ENCODE measurements at places on chromosomes 3 and 15.

- no peak for DNase-seq
These were observed 547.8 kb upstream of the EPHA6 start for GRCh38 chr3:96266395-96267190.

DNA sequence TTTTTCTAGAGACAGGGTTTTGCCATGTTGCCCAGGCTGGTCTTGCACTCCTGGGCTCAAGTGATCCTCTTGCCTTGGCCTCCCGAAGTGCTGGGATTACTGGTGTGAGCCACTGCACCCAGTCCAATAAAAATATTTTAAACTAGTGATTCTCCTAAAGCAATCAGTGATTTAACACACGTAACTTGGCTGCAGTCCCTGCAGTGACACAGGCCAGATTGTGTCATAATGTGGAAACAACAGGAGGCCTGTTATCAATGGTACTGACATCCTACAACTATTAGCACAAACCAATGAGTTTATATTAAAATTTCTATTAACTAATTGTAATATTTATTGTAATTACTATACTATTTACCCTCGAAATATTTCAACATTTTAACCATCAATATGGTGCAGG is 1.6 kb upstream of the SEC61A1 start:
- no peak for DNase-seq

- no peak for DNase-seq
These were observed 4.2 kb downstream of the SPG21 start for GRCh38 chr15:64985366-64986033.

DNA sequence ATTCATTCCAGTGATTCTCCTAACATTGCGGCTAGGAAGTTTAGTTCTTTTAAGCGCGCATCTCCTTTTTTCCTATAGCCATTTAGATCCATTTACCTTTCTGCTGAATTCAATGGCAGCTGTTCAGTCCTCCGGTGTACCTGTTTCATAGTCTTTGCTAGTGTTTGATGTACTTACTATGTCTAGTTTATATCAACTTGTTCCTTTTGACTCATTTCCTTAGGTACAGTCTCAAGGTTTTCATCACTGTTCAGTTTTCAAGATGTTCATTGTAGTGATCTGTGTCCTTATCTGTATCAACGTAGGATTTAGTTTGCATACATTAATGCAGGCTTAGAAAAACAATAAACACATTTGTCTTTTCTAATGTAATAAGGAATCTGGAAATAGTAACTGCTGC is 59.0 kb upstream of the MBNL1 start:
- no peak for DNase-seq

- no peak for DNase-seq
These were observed 60.7 kb downstream of the CGNL1 start for GRCh38 chr15:57436961-57437360.

- DNase-seq = no peak
These were observed 418.8 kb downstream of the OTOL1 start for GRCh38 chr3:161915418-161915750.

DNA sequence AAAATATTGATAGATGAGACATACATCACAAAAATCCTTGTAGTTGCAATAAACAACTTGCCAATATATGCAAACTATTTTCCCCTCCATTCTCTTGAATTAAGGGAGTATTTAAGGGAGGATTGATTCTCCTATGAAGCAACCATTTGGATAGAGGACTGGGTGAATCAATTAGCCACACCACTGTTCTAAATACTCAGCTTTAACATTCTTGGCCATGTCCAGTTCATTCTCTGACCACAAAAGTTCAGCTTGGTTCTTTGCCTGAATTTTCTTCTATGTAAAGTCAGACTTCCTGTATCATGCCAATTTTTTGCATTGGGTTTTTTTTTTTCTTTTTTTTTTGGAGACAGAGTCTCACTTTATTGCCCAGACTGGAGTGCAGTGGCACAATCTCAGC is 15.8 kb upstream of the SEC11A start:
- DNase-seq = no peak

- DNase-seq = no peak
These were observed 596.0 kb downstream of the NTRK3 start for GRCh38 chr15:87660251-87661129.

DNA sequence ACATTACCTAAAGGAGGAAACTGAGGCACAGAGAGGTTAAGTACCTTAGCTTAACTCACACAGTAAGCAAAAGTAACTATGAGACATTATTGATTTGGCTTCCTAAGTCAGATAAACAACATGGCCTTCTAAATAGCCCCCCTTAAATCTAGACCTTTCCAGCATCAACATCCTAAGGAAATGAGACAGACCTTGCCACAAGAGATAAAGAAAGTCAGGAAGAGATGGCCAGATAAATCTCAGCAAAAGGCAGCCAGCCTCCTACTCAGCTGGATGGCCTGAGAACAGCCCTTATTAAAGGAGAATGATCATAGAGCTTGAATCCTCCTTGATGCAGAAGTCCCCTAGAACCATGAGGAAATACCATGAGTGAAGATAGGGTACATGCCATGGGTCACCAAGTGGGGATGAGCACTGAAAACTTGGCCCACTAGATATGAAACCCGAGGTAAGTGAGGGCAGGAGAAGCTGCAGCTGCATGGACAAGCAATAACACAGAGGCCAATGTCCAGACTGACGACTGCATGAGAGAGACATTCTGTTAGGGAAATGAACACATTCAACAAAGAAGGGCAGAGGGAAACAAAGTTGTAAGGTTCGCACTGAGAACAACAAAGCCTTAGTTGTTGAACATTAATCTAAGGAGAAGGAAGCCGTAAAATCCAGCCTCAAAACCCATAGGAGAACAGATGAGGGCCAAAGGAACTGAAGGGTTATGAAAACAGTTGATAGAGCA is 69.6 kb downstream of the ZIC4 start:
- DNase-seq = no peak

GRCh38 chr3:69767571-69767970 is 28.3 kb downstream of the MITF start:
- DNase-seq = no peak

DNA sequence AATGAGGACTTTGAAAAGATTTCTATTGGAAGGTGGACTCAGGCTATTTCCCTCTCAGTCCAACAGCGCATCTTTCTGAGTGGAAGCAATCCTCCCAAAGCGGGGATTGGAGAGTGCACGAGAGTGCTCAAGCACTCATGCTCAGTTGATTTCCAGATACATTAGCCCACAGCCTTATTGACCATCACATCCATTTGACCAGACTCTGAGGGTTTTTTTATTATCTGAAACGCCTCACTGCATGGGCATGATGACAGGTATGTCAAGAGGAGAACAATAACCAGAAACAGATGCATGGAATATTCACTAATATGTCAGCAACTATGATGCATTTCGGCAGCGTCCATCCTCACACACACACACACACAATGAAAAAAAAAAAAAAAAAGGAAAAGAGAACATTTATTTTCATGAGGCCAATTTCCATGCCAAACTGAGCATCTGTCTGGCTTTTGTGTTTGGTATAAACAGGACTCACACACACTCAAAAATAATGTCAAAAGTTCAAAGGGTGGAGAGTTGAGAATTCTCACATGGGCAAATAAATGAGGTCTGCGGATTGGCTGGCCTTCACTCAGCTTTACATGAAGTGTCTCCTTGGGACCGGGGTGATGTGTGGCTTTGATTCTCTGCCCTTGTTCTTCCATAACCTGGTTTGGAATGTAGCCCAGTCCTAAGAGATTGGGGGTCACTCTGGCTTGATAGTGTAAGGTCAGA is 371.6 kb downstream of the MCTP2 start:
- no peak for DNase-seq

DNA sequence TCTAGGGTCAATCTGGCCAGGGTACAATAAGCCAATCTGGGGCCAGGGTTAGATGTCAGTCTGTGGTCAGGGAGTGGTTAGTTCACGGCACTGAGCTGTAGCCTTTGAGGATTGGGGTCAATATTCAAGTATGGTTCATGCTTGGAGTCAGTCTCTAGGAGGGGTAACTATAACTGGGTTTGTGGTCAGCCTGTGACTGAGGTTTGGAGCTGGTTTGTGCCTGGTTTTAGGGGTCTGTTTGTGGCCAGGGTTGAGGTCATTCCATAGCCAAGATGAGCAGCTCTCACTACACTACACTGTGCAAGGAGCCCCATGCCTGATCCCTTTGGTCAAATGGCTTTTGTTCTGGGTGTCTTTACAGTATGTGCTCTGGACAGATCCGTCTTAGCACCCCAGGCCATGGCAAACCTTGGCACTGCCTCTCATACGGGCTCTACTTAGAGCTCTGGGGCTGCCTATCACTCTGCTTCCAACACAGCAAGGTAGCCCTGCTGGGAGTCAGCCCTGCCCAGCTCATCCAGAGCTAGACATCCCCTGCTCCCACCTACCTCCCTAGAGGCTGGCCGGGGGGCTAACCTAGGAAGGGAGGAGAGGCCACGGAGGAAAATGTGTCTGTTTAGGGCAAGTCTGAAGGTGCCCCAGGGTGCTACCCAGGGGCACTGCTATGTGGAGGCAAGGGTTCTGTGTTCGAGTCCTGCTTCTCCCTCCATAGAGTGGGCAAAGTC is 63.3 kb upstream of the CORO2B start:
- no peak for DNase-seq

DNA sequence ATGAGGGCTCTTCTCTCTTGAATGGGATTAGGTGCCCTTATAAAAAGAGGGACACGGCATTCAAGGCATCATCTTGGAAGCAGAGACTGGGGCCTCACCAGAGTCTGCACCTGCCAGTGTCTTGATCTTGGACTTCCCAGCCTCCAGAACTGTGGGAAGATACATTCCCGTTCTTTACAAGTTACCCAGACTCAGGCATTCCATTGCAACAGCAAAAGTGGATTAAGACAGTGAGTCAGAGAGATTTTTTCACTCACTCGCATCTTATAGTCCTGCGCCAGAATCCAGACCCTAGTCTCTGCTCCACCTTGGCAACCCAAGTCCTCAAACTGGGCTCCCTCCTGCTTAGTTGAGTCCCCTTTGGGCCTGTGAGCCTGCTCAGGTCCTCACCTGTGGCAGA is 2.7 kb downstream of the LCTL start:
- DNase-seq = no peak

DNA sequence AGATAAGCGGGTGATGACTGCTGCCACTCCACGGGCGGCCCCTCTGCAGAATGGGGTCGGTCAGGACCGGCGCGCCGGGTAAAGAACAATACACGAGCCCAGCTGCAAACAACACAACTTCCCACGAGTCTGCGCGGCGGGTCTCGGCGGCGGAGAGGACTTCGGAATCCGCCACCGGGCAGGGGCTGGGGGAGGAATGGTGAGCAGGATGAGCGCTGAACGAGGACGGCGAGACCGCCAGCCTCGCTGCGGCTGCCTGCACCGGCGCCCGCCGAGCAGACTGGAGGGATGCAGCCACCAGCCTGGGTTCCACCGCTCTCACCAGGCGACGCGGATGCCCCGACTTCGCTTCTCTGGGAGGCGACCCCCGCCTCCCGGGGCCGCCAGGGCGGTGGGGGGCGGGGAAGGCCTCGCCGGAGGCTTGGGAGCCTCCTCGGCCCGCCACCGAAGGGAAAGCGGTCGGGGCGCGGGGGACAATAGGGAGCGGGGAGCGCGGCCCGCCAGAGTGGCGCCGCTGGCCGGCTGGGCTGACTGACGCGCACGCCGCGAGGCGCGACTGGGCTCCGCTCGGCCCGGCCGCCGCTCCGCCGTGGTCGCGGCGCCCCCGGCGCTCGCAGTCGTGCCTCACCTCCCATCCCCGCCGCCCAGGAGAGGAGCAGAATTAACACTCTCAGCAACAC is 515 bp downstream of the ADAM10 start:
- peak; percentile 59 for DNase-seq

- DNase-seq = no peak
These were observed 200.0 kb downstream of the ZNF385D start for GRCh38 chr3:21551019-21551418.

GRCh38 chr15:49769225-49769624 is 148.4 kb downstream of the DTWD1 start:
- DNase-seq = no peak

- peak; percentile 72 for DNase-seq
These were observed 105.8 kb upstream of the RASGRP1 start for GRCh38 chr15:38670128-38671005.

- no peak for DNase-seq
These were observed 89.4 kb upstream of the TJP1 start for GRCh38 chr15:29911705-29912104.

DNA sequence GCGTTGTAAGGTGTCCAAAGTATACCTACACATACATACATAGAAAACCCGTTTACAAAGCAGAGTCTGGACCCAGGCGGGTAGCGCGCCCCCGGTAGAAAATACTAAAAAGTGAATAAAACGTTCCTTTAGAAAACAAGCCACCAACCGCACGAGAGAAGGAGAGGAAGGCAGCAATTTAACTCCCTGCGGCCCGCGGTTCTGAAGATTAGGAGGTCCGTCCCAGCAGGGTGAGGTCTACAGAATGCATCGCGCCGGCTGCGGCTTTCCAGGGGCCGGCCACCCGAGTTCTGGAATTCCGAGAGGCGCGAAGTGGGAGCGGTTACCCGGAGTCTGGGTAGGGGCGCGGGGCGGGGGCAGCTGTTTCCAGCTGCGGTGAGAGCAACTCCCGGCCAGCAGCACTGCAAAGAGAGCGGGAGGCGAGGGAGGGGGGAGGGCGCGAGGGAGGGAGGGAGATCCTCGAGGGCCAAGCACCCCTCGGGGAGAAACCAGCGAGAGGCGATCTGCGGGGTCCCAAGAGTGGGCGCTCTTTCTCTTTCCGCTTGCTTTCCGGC is 318.6 kb downstream of the FGF12 start:
- DNase-seq = no peak

DNA sequence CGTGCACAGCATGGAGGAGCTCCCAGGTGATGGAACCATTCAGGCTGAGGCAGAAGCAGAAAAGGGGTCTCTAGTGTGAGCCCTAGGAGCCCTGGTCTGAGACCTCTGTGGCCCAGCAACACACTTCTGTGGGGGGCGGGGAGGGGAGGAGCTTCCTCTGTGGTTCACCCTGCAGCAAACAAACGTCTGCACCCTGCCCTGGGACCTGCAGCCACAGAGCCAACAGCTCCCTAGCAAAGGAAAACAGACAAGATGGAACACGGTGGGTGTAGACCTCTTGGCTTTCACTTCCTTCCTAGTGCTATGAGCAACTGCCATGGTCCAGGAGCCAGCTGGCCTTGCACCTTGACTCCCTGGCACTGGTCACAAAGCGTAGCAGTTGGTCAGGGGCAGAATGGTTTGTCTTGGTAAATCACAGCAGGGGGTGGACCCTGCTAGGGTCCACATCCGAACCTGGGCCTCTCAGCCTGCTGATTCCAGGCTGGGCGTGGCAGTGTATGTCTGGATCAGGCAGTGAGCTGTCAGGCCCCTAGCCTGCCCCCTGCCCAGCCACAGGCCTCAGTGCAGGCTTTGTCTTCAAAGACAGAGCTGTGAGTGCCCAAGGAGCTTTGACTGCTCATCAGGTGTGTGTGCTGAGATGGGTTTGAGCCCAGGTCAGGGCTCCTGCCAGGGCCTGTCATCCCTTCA is 6.7 kb downstream of the AMIGO3 start:
- DNase-seq = no peak

GRCh38 chr15:48469271-48469670 is 138.0 kb downstream of the DUT start:
- no peak for DNase-seq

GRCh38 chr3:45055411-45056143 is 29.5 kb downstream of the CLEC3B start:
- no peak for DNase-seq

- DNase-seq = no peak
These were observed 158.0 kb downstream of the CLSTN2 start for GRCh38 chr3:140092848-140093536.
